Stimulated activated CD4-positive, alpha-beta T cell treated with anti-CD3 and anti-CD28 coated beads, Interleukin-1b, Interleukin-23, amount 100 ng/mL, for 1 hour (primary cell): ENCODE measurements at places on chromosomes 5 and 9.

- DNase-seq, result no peak
Measured at GRCh38 chr5:87421307-87421706, 8.6 kb upstream of the CCNH start.

GRCh38 chr5:138611678-138612218, 36.5 kb upstream of the HSPA9 start:
- no peak for DNase-seq

DNA sequence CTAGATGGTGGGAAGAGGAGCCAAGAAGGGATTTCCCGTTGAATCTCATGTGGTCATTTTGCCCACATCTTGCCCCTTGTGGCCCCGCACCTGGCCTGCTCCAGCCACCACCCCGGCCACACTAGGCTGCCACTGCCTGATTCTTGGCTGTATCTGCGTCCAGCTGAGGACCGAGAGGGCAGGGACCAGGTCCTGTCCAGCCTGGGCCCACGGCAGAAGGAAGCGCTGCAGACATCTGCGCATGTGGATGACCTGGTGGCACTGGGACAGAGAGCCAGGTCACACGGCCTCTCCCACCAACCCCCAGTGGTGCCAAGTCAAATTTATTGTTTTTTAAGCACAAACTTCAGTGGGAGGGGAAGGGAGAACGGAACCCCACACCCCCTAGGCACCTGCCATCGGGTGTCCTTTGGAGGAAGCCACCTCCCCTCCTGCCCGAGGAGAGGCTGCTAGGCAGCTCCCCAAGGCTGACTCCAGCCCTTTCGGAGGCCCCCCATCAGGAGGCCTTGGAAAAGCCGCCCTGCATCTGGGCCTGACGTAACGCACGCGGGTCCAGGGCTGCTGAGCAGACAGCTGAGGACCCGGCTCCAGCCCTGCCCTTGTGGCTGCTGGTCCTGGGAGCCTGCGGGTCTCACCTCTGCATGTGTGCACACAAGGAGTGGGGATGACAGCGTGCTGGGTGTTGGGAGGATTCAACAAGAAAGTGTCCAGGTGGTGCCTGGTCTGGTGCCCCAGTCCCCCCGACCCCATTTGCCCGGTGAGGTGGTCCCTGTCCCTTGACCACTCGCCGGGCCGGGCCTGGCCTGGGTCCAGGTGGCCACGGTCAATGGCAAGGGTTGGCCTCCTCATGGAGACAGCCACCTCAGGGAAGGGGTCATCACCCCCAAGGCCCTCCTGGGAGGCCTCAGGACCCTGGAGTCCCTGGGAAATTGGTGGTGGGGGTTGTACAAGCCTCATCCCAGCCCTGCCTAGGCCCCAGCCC, 5.9 kb upstream of the QRFP start:
- DNase-seq, result no peak

DNA sequence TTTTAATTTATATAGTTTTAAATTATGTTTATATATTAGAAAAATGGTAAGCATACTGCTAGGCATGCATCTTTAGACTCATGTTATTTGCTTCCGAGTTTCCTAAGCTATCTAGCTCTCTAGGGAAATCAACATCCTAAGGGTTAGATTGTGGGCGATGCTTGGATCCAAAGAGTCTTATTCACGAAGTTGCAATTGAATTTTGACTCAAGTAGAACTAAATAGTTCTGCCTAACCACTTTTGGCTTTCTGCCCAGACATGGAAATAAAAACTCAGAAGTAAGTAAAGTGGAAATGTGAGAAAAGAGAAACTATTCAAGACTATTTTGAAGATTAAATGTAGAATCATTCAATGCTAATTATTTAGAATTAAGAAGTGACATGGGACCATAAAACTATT, 440.4 kb downstream of the CDH18 start:
- DNase-seq, result no peak

- no peak for DNase-seq
Measured at GRCh38 chr9:14082732-14083131, 231.2 kb downstream of the NFIB start.

DNA sequence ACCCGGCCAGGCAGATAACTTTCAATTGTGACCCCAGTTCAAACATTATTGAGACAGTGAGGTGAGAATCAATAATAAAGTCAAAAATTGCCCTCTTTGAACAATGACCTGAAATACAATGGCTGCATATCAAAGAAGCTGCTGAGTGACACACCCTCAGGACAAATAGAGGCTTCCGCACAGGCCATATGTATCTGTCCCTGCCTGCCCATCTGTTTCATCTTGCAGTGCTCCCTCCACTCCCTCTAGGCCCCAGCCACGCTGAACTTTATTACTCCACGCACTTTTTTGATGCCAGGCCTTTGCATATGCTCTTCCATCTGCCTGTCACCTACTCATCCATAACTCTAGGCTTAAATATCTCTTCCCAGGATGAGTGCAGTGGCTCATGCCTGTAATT, 15.9 kb upstream of the PFDN1 start:
- no peak for DNase-seq

- DNase-seq, result no peak
Measured at GRCh38 chr5:107544476-107544875, 126.3 kb downstream of the EFNA5 start.
